ENCODE measurements at places on chromosomes 2 and 18.

DNA sequence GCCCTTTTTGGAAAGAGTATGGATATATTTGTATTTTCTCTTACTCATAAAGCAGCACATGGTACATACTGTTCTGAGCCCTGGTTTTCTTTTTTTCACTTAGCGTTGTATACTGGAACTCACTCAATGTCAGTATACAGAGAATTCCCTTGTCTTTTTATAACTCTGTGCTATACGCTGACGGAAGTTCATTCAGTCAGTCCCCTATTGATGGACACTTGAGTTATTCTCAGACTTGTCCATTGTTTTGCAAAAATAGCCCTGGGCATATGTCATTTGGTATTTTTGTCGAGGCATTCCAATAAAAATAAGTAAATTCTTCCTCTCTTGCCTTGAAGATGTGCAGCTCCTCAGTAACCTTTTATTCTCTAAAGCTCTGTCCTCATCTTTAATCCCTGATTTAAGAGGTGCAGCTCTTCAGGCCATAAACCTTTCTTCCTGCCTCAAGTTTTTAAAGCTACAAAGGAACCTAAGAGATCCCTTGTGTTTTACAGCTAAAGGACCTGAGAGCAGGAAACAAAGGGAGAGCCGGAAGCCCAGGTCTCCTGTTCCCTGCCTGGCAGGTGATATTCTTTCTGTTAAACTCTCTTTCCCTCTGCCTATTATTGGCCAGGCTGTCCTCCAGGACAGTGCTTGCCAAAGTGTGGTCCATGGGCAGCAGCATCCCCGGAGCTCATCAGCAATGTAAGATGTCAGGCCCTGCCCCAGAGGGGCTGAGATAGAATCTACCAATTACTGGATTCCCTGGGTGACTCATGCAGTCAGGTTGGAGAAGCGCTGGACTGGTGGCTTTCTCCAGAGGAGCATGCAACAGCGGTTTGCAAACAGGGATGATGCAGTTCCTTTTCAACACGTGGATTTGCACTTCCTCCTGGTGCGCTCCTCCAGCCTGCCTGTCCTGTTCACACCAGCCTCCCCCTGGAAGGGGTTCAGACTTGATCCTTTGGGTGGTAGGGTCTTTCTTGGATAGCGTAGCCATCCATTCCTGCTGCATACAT is 158.0 kb downstream of the NEDD4L start:
- DNase-seq: no peak

DNA sequence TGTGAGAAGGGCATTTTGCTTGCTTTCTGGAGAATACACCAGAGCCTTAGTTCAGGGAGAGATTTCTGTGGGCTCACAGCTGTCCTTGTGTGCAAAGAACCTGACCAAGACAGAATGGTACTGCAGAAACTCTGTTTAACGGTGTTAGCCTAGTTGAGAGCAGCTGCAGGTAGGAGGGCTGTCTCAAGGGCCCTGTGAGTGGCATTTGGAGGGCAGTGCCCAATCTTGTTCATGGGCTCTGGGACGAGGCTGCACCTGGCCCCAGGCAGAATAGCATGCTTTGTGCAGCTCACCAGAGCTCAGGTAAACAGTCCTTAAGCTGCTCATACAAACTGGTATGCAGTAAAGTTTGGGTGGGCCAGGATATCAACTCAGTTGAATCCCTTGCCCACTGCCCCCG is 16.9 kb upstream of the RGPD4 start:
- DNase-seq: no peak

DNA sequence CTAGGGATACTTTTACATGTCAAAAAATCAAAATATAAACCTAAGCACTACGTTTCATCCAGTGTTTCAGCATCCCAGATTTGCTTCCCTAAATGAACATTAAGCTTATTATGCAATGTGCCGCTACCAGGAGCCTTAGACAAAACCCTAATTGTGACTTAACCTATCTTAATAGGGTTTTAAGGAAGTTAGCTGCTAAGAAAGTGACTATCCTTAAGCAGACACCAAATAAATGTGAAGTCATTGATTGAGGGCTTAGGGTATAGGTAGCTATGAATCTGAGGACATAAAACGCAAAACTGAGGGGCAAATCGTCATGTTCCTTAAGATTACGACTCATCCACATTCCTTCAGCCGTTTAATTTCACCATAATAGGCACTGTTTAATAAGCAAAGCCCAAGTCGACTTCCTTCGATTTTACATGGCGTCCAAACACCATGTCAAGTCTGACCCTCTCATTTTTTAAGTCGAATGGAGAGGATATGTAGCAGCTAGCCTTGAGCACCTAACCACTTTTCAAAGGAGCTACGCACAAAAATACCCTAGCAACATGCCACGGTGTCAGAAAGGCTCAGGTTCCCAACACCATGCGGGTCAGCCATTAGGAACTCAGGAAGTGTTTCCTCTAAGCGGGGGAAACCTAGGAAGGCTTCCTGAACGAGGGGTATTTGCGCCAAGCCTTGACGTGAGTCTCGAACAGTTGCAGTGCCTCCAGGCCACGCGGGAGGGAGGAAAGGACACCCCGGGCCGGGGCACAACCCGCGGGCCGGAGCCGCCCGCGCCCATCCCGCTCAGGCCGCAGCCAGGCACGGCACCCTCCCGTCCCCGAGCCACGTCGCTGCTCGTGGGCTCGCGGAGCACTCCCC is 1.0 kb downstream of the HDLBP start:
- DNase-seq: no peak

DNA sequence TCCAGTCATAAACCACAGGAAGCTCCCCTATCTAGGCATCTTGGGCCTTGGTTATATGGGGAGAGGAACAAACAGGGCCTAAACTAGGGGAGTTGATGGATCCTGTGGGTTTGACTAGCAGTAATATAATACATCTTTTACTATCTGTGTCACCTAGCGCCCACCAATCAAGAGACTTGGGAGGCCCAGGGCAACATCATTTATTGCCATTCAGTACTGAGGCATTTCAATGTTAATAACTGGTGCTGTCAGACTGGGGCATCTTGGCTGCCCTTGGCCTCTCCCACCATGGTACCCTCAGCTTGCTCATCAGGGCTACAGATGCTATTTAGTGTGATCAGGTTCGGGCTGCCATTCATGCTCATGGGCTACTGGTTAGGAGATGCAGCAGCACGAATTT is 320.7 kb downstream of the MYCN start:
- no peak for DNase-seq

GRCh38 chr2:199342334-199342733 is 115.4 kb downstream of the SATB2 start:
- DNase-seq: no peak

DNA sequence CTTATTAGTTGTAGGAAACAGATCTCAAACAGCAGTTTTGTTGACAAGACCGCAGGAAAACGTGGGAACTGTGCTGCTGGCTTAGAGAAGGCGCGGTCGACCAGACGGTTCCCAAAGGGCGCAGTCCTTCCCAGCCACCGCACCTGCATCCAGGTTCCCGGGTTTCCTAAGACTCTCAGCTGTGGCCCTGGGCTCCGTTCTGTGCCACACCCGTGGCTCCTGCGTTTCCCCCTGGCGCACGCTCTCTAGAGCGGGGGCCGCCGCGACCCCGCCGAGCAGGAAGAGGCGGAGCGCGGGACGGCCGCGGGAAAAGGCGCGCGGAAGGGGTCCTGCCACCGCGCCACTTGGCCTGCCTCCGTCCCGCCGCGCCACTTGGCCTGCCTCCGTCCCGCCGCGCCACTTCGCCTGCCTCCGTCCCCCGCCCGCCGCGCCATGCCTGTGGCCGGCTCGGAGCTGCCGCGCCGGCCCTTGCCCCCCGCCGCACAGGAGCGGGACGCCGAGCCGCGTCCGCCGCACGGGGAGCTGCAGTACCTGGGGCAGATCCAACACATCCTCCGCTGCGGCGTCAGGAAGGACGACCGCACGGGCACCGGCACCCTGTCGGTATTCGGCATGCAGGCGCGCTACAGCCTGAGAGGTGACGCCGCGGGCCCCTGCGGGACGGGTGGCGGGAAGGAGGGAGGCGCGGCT is at the start of gene TYMS:
TYMS (plus strand) TSS at position 343 of the 690 bp plus-strand sequence; CDS start at position 433, 90 bp downstream.
- no peak for DNase-seq

DNA sequence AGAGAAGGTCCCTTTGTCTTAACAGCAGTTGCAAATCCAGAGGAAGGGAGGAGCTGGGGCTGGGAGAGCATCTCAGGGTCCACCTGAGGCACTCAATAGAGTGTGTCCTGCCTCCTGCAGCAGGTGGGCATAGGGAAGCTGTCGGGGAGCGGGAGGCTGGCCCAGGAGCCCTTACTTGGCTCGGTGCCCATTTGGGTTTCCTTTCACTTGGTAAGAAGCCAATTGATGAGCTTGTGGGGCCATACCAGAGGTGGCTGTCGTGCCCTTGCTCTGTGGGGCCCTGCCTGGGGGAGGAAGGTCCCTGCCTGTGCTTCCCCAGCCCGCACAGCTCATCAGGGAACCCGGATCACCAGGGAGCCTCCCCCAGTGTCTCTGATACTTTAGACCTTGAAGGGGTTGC is 229.7 kb downstream of the DYSF start:
- no peak for DNase-seq

DNA sequence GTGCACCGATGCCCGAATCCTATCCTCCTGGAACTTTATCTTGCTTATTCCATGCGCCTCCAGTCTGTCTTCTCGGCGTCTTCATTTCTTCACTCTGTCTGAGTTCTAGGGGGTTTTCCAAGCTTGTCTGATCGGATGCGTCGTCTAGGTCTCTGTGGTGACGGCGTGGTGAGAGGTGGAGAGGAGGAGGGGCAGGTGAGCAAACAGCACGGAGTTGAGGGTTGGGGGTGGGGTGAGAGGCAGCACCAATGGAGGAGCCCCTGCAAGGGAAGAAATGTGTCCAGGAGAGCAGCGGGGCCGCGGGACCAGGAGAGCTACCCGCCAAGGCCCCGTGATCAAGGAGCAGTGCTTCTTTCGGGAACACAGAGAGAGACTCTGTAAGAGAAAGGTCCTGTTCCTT is 131.3 kb upstream of the TWIST2 start:
- DNase-seq: no peak

DNA sequence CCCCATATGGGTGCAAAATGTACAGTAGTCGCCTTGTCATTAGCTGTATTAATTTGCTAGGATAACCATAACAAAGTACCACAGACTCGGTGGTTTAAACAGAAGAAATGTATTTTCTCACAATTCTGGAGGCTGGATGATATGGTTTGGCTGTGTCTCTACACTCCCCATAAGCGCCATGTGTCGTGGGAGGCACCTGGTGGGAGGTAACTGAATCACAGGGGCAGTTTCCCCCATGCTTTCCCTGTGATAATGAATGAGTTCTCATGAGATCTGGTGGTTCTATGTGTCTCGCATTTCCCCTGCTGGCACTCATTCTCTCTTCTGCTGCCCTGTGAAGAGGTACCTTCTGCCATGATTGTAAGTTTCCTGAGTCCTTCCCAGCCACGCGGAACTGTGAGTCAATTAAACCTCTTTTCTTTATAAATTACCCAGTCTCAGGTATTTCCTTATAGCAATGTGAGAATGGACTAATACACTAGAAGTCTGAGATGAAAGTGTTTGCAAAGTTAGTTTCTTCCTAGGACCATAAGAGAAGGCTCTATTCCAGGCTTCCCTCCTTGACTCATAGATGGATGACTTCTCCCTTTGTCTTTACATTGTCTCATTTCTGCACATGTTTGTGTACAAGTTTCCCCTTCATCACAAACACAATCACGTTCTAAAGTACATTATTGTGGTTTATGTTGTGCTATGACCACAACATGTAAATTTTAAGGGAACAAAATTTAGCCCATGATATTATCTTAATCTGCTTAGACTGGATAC is 1442.6 kb downstream of the SUCLG1 start:
- no peak for DNase-seq

DNA sequence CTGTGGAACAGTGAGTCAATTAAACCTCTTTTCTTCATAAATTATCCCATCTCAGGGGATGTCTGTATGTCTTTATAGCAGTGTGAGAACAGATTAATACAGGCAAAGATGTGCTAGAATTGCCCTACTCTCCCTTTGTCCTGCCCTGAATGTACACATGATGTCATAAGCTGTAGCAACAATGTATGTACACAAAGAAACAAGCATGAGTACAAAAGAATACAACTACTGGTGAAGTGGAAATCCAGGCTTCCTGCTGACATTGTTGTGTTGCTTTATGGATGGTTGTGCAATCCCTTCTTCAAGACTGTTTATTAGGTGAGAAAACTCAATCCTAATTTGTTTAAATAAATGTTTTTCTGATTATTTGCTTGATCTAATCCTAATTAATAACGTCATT is 446.6 kb downstream of the DSC3 start:
- no peak for DNase-seq

DNA sequence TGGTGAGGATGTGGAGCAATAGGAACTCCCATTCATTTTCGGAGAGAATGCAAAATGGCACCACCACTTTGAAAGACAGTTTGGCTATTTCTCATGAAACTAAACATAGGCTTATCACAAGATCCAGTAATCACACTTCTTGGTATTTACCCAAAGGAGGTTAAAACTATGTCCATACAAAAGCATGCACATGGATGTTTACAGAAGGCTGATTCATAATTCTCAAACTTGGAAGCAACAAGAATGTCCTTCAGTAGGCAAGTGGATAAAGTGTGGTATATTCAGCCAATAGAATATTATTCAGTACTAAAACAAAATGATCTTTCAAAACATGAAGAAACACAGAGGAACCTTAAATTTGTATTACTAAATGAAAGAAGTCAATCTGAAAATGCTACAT is 440.6 kb downstream of the FBXO15 start:
- no peak for DNase-seq

DNA sequence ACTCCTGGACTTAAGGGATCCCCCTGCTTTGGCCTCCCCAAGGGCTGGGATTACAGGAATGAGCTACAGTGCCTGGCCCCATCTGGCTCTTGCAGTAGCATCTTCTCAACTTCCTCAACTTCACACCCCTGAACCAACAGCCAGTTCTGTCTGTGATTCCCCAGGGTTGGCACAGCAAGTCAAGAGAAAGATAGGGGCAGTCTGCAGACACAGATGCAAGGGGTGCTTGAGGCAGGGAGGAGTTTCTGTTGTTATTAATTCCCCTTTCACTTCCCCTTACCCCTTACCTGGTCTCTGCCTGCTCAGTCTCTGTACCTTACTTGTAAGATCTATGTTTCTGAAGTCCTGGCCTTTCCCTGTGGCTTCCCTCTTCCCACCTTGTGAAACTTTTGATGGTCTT is 54.1 kb upstream of the MEX3C start:
- DNase-seq: no peak
